Muscle of leg (tissue), 16 donors: ENCODE measurements at places on chromosomes 1 and 21. TPM values are rescaled to one million over a fixed set of nuclear protein-coding genes. Genes with fewer than 3 reads are reported as not detected.

OBSCN gene
- total RNA-seq: 224 TPM

MAP3K21 gene
- total RNA-seq: 0.18 TPM

DNA sequence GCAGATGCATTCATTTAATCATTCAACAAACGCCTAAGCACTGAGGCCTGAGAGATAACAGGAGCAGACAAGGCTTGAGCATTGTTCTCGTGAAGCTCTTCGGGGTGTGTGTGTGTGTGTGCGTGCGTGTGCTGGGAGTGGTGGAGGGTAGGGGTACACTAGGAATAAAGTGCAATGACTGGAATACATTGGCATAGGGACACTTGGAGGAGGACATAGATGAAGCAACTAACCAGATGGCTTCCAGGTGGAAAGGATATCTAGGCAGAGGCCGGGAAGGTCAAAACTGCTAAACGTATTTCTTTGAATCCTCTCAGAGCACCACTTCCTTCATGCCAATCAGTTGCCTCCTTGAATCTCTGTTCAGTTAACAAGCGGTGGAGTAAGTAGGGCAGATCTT lies 92.6 kb downstream of the TPR start:
- no peak for DNase-seq

GRCh38 chr1:87528754-87529517 lies 200.3 kb downstream of the LMO4 start:
- DNase-seq: no peak

DNA sequence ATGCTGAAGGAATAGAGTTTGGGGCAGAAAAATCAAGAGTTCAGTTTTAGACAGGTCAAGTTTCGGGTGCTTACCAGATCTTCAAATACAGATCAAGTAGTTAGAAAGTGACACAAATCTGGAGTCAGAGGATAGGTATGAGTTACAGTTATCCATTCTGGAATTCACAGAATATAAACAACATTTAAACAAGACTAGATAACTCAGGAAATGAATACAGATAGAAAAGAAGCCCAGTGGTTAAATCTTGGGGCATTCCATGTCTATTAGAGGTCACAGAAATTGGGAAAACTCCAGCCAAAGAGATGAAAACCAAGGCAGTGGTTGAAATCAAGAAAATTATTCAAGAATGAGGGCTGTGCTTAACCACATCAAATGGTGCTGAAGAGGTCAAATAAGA lies 187.0 kb upstream of the HP1BP3 start:
- DNase-seq: no peak

DNA sequence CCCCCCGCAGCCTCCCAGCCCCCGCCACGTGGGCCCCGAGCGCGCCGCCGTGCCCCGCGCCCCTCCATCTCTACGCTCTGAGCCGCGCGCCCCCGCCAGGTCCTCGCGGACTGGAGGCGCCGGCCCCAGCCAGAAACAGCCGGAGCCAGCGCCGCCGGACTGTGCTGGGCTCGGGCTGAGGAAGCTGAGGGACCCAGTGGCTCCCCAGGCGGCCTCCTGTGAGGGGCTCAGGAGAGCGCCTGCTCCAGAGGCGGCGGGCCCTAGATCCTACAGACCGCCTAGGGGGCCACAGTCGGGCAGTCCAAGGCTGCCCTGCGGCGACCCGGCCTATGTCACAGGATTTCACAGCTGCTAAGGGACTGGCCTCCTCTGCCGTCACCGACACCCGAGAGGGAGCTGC lies 82.1 kb downstream of the NENF start:
- peak; percentile 68 for DNase-seq

DNA sequence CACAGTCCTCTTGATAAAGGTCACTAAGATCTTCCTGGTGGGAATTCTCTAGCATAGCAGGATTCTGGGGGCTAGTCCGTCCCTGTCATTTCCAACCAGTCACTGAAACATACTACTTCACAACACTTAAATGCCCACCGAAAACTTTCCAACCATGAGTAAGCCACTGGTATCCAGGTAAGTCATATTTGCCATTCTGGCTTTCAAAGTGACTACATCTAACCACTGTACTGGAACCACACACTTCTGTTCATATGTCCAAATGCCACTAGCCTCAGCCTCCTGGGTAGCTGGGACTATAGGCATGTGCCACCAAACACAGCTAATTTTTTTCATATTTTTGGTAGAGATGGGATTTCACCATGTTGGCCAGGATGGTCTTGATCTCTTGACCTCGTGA lies 64.3 kb upstream of the VANGL1 start:
- no peak for DNase-seq

DNA sequence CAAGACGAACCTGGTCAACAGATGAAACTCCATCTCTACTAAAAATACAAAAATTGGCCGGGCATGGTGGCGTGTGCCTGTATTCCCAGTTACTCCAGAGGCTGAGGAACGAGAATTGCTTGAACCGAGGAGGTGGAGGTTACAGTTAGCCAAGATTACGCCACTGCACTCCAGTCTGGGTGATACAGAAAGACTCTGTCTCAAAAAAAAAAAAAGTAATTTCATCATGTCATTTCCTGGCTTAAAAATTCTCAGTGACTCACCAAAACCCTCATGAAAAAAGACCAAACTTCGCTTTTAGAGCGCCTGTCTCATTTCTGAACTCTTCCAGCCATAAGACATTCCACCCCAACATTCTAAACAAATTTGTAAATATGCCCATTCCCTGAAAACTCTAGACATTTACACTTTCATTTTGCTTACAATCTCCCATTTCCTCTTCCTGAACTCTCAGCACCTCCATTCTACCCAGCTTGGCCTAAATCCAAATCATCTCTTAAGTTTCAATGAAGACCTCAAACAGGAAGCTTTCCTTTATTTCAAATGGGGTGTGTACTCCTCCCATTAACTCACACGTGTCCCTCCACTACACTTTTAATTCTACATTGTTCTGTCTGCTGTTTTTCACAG lies 50.5 kb upstream of the PRRC2C start:
- peak; percentile 75 for DNase-seq

GRCh38 chr1:183180634-183181056 lies 5.4 kb upstream of the LAMC2 start:
- DNase-seq: peak; percentile 84

ANGEL2 gene
- 36.5 TPM for total RNA-seq

DNA sequence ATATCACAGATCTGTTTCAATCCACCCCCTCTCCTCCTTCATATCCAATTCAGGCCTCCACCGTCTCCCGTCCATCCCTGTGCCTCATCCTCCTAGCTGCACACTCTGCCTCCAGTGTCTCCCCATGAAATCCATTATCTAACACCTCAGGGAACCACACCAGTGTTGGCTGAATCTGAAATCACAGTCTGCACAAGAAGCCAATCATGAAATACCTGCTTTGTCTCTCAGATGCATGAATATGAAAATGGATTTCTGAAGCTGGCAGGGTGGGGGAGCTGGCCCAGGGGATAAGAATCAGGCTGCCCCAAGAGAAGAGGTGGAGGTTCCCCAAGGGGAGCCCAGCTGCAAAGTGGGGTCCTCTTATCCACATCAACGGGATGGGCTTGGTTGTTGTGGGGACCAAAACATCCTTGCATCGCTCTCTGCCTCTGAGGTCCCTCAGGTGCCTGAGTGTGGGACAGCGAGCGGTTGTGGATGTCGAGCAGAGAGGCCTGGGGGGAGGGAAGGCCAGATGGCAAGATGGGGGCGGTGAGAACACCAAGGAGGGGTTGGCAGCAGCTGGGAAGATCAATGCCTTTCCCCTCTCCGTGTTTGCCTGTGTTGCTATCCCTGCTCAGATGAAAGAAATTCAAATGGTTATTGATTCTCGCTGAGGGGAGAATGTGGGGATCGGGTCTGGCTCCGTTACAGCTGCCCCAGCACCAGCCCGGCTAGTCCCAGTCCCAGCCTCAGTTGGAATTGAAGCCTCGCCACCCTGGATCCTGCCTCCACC lies 237.3 kb upstream of the POU3F1 start:
- no peak for DNase-seq

DNA sequence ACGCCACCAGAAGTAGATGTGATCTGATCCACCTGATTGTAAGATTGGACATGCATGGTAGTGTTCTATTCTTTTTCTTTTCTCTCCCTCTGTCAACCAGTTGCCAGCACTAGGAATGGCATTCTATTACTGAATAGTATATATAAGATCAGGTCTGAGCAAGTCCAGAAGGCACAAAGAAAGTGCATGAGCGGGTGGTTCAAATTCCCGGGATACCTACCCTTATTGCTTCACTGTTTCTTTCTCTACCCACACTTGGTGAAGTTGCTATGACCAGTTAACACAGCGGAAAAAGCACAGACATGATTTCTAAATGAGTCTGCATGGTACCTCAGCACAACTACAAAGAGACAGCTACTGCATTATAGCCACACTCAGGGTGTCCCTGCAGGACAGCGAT lies 64.0 kb downstream of the SLC9A1 start:
- no peak for DNase-seq

DNA sequence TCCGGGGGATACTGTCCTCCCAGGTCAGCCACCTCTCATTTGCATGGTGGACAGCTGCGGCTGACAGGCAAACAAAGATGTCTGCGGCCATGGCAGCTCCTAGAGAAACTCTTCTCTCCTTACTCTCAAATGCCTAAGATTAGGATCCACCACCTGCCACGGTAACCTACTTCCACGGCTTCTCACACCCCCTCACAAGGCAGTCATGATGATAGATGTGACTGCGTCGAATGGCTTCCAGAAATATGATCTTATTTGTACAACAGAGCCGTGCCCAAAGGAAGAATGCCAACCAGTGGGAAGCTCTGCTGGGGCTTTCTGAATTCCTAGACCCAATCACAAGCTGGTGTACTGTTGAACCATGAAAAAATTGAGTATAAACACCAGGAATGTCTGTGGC lies 73.4 kb downstream of the BACE2 start:
- peak; percentile 21 for DNase-seq

NBPF4 gene
- total RNA-seq: not detected

DNA sequence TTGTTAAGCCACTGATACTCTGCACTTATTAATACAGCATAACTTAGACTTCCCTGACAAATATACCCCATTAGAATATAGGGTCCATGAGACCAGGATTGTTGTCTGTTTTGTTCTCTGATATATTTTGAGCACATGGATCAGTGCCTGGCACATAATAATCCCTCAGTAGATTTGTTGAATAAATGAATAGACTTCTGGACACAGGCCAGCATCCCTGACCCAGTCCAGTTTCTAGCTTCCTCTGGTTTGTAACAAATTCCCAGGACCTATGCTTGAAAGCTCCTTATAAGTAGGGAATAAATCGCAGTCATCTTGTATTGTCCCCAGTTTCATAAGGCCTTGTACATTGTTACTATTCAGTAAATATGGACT lies 58.2 kb upstream of the GADD45A start:
- no peak for DNase-seq

DNA sequence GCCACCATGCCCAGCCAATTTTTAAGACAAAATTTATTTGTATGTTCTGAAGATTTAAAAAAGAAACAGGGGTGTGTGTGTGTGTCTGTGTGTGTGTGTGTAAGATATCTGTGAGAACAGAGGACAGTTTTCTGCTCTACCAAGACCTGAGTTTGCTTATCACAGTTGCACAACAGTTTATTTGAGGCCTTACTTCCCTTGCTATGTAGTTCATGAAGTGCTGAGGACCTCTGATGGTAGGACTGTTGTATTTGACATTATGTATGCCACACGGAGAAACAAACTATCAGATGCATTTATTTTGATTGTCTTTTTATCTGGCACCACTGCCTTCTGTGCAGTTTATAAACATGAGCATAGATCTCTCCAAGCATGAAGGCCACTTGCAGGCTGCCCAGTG lies 355.2 kb downstream of the PBX1 start:
- peak; percentile 23 for DNase-seq

GRCh38 chr1:24751833-24752232 lies 6.6 kb downstream of the CLIC4 start:
- DNase-seq: peak; percentile 22

HOOK1 gene
- total RNA-seq: 1.9 TPM

GRCh38 chr1:177210071-177210470 lies 39.3 kb downstream of the BRINP2 start:
- DNase-seq: no peak

GRCh38 chr1:108704496-108704895 lies 8.2 kb upstream of the FNDC7 start:
- no peak for DNase-seq

CLCA4 gene
- total RNA-seq: not detected

- DNase-seq: no peak
Observed at GRCh38 chr1:231931846-231932454, 305.4 kb downstream of the DISC1 start.

PGLYRP4 gene
- not detected for total RNA-seq

BRDT gene
- total RNA-seq: not detected

DNA sequence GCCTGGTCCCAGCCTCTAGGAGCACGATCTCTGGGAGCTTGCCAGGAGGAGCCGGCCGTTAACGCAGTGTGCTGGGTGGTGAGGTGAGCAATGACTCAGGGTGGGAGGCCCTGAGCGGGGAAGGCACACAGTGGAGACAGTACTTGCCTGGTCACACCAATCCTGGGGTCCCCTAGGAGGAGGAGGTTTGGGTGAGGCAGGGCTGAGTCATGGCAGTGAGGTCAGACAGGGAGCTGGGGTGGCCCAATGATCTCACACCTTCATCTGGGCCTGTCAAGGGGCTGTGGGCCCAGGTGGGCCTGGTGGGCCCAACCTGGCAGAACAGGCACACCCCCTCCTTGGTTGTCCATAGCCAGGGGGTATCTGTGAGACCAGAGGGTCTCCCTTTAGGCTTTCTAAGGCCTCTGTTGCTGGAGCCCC lies 8.6 kb upstream of the EDN2 start:
- DNase-seq: no peak
